ENCODE measurements at places on chromosomes 12 and 14. TPM values are rescaled to one million over a fixed set of nuclear protein-coding genes. Genes with fewer than 3 reads are reported as not detected.

The PMEL gene
- 0.86 TPM for total RNA-seq

The COCH gene
- 1.1 TPM for total RNA-seq

The ENTPD5 gene
- total RNA-seq: 10.0 TPM

The CISTR gene
- total RNA-seq: not detected

The NCKAP5L gene
- total RNA-seq: 4.3 TPM

The ABCC9 gene
- not detected for total RNA-seq

The AMN gene
- total RNA-seq: 0.53 TPM

The BIN2 gene
- 39.9 TPM for total RNA-seq
